GM12891 (cell line): ENCODE measurements at places on chromosomes 12 and 14.

GRCh38 chr14:63727231-63727735 lies 582 bp downstream of the SGPP1 start:
- DNase-seq, result no peak

DNA sequence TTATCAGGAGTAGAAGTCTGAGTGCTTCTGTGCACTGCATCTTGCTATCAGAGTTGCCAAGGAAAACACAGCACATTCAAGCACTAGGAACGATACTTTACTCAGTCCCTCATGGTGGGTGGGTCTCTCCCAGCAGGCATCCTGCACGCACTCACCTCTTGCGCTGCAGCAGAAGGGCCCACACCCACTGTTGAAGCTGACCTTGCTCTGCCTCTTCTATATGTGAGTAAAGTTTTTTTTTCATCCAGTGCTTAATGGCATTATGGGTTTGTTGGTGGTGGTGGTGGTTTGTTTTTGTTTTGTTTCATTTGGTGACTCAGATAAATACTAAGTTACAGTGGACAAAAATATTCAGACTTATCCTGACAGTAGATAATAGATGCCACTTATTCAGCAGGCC lies 348.5 kb downstream of the EGLN3 start:
- no peak for DNase-seq

DNA sequence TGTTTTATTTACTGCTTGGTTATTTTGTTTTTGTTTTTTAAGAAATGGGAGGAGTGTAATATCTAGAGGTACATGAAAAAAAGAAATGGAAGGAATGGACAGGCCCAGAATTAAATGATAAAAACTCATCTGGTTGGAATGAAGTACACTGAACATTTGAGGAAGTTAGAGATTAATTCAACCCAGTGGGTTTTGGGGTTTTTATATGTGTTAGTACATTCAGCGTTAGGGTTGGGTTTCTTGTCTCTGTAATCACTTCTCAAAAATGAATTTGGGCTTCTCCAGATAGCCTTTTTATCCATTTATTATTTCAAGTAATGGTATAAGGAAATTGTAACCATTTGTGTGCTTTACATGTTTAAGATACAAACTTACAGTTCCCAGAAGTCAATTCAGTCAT lies 19.5 kb upstream of the NUP107 start:
- DNase-seq, result no peak

DNA sequence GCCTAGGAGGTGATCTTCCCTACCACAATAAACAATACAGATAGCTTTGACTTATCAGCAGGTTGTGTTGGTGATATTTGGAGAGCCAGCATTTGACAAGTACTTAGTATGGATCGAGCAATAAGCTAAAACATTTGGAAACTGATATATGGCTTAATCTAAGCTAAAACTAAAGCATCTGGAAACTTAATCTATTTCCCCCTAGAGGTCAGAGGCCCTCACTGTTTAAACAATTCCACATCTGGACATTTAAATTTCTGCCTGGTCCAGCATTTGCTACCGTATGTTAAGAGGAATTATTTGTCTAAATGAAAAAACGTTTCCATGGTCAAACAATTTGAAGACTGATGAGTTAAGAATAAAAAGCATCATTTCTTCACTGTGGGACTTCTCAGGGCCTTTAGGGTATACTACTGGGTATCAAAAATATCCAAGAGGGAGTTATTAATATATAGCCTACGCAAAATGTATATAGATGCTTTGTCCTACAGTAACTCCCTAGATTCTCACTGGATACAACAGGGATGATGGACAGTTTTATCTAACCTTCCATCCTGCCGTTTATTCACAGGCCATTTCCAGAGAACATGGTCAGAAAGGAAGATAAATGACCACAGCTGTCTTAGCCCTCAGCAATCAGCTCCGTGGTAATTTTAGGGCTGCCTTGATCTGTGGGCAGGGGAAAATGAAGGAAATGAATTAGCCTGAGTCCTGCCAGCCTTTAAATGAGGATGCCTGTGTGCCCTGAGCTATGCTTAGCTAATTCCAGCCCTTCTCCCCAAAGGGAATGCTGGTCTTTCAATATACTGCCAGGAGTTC lies 135.4 kb upstream of the NUDT4 start:
- no peak for DNase-seq

DNA sequence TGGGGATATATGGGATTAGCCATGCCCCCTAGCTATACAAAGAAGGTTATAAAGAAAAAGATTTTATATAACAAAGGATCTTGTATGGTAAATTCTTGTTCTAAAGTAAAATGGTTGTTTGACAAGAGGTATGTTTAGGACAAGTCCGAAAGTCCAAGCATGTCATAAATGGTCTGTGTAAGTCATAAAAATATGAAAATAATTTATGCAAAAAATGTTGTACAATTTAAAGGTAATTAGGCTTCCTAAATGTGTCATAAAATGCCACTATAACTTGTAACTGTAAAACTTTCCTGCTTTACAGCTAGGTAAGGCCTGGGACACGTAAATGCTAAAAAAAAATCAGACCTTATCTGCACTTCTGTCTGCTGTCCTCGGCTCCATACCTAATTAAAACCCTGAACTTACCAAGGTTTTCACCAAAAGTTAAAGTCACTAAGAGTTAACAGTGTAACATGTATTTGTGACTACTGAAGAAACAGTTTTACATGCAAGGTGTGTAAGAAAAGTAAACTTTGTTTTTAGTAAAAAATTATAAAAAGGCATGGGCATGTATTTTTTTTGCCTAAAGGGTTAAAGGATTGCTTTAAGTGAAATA lies 110.0 kb upstream of the RESF1 start:
- no peak for DNase-seq

DNA sequence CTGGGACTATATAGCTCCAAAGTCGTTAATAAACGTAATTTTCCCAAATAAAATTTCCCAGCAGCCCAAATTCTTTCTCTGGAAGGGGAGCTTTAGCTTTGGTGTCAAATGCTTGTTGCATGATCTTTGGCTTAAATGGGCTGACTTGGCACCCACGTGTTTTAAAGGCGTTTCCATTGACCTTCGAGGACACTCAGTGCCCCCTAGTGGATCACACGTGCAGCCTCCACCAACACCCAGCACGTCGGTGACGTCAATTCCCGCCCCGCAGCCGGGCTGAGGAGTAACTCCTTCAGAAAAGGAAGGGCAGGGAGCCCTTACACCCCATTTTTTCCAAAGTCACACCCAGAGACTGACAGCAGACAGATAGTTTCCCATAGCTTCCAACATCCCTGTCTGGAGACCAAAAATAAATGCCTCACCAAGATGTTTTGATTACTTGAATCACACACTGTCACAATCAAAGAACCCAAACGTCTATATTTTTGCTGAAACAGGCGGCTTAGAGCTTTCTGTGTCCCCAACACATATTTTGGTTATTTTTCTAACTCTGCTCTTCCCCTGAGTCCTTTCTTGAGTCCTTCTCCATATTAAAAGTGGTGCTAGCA lies 707.9 kb downstream of the AACS start:
- no peak for DNase-seq

DNA sequence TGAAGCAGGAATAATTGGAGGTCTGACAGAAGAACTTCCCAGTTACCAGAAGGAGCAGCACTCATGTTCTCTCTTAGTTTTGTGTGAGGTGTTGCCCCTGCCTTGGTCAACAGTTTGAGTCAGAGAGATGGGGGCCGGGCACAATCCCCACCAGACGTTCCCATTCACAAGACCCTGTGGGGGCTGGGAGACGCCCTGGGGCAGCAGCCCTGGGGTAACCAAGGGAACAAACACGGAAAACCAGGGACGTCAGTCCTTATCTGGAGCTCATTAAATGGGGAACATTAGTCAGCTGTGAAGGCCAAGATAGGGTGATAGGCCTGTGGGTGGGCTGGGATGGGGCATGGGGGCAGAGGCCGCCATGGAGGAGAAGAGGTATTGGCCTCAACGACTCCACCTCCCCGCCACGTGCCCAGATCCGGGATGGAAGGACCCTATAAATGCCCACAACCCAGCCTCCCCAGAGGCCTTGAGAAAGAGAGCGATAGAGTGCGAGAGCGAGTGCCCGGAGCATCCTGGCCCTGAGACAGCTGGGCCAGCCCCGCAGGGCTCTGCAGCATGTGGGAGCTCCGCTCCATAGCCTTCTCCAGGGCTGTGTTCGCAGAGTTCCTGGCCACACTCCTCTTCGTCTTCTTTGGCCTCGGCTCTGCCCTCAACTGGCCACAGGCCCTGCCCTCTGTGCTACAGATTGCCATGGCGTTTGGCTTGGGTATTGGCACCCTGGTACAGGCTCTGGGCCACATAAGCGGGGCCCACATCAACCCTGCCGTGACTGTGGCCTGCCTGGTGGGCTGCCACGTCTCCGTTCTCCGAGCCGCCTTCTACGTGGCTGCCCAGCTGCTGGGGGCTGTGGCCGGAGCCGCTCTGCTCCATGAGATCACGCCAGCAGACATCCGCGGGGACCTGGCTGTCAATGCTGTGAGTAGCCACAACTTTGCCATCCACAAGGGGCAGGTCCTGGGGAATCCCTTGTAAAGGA lies at the start of gene AQP2:
Gene AQP2, plus strand, starts transcription at position 465 of the 979 bp plus-strand sequence. Its CDS starts 94 bp downstream, at position 559.
- DNase-seq, result no peak

DNA sequence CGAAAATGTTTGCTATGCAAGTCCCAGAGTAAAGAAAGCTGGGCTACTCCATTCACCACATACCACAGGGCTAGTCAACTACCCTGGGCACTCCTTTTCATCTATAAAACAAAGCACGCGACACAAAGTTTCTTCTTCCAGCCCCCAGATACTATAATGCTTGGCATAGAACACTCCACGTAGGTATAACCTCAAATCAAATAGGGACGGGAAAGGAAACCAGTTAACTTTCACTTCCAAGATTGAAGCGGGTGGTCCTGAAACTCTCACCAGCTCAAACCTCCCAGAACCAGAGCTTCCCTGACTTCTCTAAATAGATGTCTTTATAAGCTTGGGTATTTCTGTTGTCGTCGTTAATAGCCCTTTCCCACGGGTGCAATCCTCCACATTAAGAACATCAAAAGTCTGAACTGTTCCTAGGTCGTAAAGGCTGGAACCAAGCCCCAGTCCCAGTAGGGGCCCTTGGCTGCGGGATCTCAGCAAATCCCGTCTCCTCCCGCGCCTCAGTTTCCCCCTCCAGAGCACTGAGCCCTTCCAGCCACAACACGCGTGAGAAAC lies 647 bp downstream of the LGMN start:
- no peak for DNase-seq

- no peak for DNase-seq
Observed at GRCh38 chr12:3685830-3686229, 67.1 kb downstream of the CRACR2A start.

- DNase-seq, result no peak
Observed at GRCh38 chr14:66196670-66197069, 289.5 kb upstream of the CCDC196 start.

DNA sequence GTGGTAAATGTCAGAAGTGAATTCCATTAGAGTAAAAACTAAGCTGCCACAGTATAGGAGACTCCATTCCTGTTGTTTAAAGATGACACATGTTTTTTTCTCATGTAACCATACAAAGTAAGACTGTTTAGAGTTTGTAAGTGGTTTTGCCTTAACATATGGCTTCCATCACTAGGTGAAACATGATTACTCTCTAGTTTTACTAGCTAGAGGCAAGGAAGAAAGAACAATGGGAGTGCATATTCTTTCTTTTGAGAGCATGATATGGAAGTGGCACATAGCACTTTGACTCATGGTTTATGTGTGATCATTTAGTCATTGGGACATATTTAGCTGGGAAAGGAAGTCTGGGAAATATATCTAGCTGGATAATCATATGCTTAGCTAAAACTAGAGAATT lies 7.7 kb downstream of the ATF7IP start:
- DNase-seq, result no peak

GRCh38 chr12:57842342-57843294 lies 3.9 kb downstream of the CTDSP2 start:
- no peak for DNase-seq

DNA sequence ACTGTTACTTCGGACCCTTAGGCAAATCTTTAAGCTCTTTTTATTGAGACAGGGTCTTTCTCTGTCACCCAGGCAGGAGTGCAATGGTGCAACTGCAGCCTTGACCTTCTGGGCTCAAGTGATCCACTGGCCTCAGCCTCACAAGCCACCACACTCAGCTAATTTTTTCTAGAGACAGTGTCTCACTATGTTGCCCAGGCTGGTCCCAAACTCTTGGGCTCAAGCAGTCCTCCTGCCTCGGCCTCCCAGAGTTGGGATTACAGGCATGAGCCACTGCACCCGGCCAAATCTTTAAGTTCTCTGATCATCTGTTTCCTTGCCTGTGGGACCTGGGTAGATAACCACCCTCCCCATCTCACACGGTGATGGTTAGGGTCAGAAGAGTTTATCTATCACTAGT lies 2.3 kb upstream of the GPX2 start:
- DNase-seq, result no peak

- no peak for DNase-seq
Observed at GRCh38 chr12:53483225-53483978, 15.9 kb downstream of the MAP3K12 start.

- no peak for DNase-seq
Observed at GRCh38 chr14:104107101-104107581, 21.6 kb downstream of the ASPG start.

GRCh38 chr14:90412058-90412457 lies 15.2 kb downstream of the CALM1 start:
- DNase-seq, result no peak

DNA sequence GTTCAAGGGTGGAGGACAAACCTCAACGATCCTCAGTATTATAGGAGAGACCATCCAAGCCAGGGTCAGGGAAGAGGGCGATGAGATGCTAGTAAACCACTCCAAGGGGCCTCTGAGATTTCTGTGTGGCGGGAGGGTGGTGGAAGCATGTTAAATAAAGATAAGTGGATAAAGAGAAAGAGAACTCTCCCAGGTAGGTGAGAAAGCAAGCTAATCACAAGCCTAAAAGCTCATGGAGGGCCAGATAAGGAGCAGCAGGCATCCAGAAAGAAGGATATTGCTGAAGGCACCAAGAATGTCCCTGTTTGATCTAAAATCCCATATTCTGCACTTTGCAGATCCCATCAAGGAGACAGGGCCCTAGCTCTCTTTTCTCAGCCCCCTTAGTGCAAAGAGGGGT lies 48.3 kb upstream of the PARP11 start:
- DNase-seq, result no peak

DNA sequence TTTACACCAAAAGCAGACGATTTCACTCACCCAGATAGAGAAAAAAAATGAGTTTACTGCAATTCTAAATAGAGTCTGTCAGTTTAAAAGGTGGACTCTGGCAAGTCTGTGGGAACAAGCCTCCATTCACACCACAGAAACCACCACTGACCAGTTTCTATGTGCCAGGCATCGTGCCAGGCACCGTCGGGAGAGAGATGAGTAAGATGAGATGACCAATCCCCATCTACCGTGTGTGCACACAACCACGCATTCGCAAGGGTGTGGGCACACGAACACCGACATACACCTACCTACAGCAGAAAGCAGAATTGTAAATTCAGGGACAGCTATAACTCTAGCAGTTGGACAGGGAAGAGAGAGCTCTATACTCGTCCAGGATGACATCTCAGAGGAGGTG lies 58.3 kb downstream of the PRIMA1 start:
- DNase-seq, result no peak

- no peak for DNase-seq
Observed at GRCh38 chr14:72243309-72244293, 311.4 kb downstream of the RGS6 start.

- no peak for DNase-seq
Observed at GRCh38 chr14:77865455-77865854, 65.5 kb downstream of the ADCK1 start.
